ENCODE measurements at places on chromosomes 13 and 19.

DNA sequence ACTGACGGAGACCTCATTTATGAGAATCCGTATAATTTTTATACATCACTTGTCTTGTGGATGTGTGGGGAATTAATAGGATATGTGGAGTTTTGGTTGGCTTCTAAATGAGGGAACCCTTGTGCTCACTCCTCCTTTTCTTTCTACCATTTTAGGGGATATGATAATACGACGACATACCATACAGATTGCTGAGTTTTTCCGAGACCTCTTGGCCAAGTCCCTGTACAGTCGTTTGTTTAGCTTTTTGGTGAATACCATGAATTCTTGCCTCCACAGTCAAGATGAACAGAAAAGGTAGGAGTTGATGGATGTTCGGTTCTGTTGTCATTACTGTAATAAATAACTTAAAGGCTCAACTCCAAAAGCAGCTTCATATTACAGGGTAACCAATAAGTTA lies 335.2 kb downstream of the MYO16 start:
- no peak for DNase-seq

GRCh38 chr19:57269515-57270250 lies 10.6 kb upstream of the ZNF460 start:
- DNase-seq: no peak

DNA sequence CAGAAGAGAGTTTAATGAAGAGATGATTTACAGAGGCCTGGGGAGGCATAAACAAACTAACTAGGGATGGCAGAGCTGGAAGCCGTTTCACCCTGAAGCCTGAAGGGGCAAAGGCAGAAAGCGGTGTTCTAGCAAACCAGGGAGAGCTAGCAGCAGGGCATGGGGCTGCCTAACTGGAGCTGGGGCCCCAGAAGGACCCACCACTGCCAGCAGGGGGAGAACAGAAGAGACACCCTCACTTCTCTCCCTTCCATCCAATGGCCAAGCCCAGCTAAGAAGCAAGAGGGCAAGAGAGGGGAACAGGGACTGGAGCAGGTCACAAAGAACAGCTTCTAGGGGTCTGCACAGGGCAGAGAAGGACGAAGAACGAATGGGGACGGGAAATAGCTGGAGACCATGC lies 195.5 kb downstream of the KATNAL1 start:
- DNase-seq: no peak

DNA sequence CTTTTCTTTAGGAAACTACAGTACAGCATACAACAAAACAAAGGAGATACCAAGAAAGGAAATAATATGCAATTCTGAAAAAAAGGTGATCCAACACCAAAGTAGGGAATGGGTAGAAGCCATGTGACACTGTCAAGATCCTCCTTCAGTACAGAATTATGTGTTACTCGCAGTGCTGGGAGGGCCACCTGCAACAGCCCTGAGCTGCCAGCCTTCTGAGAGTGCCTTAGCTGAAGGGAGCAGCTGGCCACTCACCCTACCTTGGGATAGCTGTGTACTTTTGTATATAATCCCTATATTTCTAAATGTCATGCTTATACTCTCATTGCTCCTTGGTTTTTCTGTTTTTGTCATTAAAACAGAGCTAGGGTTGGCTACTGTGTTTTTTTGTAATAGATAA lies 1518.2 kb upstream of the PCDH20 start:
- no peak for DNase-seq

DNA sequence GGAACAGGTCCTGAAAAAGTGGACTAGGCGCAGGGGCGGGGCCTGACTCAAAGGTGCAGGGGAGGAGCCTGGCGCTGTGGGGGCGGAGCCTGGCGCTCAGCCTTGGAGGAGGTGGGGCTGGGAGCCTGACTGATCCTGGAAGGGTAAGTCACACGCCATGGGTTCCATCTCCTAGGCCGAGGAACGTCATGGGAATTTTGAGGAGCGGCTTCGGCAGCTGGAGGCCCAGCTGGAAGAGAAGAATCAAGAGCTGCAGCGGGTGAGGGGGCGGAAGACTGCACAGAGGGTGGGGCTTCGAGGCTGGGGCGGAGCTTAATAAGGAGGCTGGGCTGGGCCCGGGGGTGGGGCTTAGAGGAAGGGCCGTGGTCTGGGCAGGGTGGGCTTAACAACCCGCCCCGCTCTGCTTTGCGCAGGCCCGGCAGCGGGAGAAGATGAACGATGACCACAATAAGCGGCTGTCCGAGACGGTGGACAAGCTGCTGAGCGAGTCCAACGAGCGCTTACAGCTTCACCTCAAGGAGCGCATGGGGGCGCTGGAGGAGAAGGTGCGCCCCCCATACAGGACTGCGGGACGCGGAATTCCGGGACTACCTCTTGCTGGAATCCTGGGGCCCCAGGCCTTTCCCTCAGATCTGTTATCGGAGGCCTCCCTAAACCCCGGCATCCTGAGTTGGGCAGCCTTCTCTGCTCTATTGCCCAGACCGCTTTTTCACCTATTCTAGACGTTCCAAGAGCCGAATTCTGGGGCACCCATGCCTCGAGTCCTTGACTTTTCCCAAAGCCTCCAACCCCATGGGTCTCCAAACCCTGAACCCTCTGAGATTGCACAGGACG lies 14.5 kb downstream of the PPFIA3 start:
- peak; percentile 67 for DNase-seq

DNA sequence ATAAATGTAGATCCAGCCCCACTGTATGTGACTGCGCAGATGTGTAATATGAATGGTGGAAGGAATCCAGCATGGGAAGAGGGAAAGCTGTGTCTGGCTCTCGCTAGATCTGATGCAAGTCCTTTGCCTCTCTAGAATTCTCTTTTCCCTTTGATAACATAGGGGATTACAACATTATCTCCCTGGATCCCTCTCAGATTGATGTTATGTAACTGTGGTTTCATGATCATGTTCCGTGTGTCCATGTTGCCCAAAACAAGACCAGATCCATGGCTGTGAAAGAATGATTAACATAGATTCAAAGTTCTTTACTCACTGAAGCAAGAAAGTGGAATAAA lies 184.0 kb upstream of the UBL3 start:
- no peak for DNase-seq

DNA sequence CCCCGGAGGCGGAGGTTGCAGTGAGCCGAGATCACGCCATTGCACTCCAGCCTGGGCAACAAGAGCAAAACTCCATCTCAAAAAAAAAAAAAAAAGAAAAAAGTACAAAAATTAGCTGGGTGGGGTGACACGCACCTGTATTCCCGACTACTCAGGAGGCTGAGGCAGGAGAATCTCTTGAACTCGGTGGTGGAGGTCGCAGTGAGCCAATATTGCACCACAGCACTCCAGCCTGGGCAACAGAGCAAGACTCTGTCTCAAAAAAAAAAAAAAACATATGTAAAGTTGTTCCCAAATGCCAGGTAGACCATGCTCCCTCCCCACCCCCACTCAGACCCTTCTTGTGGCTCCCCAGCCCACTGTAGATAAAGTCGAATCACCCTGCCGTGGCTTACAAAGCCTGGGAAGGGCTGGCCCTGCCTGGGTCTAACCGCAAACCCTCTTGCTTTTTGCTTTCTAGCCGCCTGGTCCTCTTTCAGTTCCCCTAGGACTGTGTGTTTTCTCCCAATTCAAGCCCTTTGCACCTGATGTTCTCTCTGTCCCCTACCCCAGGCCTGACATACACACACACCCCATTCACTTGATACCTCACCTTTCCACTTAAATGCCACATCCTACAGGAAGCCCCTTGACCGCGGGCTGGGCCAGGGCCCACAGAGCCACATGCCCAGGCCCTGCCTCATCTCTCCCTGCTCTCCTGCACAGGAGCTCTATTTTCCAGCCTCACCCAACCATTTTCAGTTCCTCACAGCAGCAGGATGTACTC lies 34.4 kb downstream of the MAP4K1 start:
- DNase-seq: no peak

DNA sequence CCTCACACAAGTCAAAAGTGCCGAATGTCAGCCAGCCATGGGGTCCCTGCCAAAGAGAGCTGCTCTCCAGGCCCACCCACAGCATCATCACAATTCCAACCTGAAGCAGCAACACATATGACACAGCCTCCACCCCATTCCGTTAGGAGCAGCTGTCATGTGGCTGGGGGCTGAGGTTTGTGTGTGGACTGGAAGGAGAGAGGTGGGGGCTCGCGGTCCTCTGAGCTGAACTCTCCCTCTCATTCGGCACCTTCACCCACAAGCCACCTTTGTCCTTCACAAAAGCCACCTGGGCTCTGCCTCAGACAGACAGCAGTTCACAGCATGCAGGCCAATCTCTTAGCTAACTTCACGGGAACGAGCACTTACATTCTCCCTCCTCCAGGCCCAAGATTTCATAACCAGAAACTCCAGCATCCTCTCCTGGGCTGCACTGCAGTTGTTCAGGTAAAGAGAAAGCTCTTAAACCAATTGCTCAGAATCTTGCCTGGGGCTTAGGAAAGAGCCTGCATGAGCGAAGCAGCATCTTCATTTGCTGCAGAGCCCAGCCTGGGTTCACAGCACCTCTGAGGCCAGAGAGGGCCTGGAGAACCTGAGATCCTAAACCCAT lies 7.2 kb downstream of the RAB20 start:
- DNase-seq: no peak

DNA sequence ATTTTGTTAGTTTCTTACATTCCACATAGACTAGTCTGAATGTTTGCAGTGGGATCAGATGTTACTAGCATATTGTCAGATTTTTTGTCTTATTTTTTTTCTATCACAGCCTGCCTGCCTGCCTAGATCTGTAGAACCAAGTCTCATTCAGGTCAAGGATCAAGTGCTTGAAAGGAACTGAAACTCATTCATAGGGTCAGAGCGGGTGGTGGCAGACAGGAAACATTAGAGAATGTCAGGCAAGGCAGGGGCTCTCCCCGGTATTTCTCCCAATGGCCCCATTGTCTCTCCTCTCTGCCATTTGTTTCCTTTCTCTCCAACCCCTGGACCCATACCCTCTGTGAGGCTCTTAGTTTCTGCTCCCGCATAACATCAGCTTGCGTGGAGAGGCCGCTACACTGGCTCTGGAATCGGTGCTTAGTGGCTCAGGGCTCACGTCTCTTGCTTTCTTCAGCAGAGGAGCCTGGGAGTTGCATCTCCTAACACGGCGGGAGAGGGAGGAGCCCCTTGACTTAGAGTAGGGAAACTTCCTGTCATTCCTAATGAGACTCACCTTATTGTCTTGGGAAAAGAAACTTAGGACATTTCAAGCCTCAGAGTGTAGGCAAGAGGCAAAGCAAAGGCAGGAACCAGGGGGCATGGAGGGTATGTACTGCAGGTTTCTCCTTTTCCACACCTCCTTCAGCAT lies 35.6 kb upstream of the SPATA13 start:
- DNase-seq: no peak

GRCh38 chr13:85709721-85710120 lies 89.5 kb downstream of the SLITRK6 start:
- no peak for DNase-seq

DNA sequence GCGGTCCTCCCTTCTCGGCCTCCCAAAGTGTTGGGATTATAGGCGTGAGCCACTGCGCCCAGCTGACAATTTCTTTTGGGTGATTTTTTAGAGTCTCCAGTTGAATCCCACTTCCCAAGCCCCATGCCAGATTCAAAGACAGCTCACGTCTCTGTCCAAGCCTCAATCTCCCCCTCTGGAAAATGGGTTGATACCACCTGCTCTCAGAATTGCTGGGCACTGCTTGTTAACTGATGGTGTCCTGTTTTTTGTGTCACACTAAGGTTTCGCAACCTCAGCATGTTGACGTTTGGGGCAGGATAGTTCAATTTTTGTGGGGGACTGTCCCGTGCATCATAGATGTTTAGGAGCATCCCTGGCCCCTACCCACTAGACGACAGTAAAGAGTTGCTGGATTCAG lies 14.2 kb upstream of the UPF1 start:
- no peak for DNase-seq

DNA sequence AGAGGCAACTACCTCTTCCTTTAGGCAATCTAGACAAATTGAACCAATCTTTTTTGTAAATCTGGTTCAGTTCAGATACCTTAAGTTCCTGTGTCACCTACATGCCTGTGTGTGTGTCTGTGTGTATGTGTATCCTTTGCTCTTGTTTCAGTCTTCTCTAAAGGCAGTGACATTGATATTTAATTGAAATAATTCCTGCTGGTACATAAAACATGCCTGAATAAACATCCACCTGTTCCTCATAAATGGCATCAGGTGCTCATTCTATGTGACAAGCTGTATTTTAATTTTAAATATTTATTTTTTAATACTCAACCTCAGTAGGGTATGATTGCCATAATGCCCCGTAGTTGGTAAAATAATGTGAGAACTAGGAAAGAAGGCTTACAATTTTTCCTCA lies 1606.4 kb upstream of the PRR20A start:
- no peak for DNase-seq

DNA sequence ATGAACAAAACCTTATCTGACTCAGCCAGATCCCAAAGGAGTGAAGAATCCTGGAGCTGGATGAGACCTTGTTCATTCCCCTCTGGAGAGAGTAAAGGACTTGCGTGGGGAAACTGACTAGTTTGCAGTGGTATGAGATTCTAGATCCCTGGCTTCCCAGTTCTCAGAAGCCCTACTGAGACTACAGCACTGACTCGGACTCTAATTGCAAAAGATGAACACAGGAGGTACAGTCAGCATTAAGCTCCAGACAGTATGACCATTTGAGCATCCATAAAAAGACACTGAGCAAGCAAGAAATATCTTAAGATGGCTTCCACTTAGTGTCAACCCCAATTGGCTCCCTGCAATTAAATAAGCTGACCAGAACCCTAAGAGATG lies 6.8 kb downstream of the ZC3H4 start:
- DNase-seq: no peak

GRCh38 chr13:113155201-113155600 lies 3.2 kb upstream of the PROZ start:
- no peak for DNase-seq

GRCh38 chr13:30093236-30093635 lies 214.1 kb downstream of the KATNAL1 start:
- no peak for DNase-seq

DNA sequence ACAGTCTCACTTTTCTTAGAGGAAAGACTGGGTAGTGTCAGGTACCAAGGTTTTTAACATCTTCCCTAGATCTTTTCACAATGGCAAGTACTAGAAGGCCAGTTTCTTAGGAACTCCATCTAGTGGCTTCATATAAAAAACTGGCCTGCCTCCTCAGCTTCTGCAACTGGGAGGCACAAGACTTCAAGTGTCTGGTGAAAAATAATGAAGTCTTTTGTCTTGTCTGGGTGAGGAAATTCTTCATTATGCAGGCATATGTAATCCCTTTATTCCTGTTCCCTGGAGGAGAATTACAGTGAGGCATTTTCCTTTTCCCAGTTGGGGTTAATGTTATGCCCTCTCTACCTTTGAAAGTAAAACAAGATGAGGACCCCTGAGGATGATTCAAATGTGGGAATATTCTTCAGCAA lies 300.5 kb downstream of the NALCN start:
- no peak for DNase-seq

DNA sequence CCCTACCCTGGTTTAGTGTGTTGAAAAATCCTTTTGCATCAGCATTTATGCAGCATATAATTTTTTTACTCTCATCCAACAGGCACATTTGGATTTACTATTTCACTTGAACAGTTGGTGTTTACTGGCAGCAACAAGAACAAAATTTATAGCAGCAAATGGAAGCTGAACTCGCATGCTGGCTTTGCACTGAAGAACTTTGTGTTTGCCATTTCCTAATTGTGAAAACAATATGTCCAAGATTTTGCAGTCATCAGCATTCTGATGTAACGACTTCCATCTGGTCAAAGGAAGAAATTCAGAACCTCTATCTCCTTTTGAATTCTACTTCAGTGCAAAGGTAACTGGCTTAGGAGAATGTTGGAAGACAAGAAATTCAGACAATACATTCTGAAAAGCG lies 131.0 kb downstream of the DLEU7 start:
- DNase-seq: no peak
